ENCODE measurements at places on chromosomes 1 and 21.
A peak's percentile ranks its signal among the peaks of the same experiment; 100 is the strongest.

DNA sequence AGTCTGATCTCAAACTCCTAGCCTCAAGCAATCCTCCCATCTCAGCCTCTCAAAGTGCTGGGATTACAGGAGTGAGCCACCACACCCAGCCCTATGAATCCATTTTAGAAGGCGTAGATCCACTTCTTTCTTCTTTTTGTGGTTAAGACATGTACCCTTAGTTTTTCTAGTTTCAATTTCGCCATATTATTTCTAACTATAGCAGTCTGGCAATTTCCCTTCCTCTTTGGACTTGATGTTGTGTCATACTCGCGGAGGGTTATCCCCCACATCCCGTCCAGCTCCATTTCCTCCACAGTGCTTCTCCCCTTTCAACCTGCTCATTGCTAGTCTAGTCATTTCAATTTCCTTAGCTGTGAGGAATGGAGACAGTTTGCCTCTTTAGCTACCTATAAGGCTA lies 5.2 kb upstream of the LRRC8D start:
- no peak for DNase-seq

GRCh38 chr21:37153196-37153934 lies 80.3 kb downstream of the TTC3 start:
- peak; percentile 44 for DNase-seq

GRCh38 chr1:15515022-15515663 lies 8.9 kb downstream of the CASP9 start:
- DNase-seq = peak; percentile 41

GRCh38 chr1:44110916-44111315 lies 7.7 kb upstream of the KLF17 start:
- DNase-seq = no peak

DNA sequence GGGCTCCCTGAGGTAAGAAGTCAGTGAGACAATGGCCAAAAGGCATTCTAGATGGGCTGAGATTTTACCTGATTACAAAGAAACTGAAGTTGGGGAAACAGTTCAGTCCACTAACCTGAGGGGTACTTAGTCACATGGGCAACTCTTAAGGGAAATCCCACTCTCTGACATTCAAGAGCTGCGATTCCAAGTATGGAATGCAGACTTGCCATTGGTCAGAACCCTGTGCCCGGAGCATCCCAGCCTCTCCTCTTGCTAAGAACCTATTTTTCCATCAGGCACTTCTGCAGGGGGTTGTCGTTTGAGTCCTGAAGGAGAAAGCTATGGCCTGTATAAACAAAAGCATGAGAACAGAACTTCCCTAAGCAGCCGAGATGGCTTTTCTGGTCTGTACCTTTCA lies 434.9 kb upstream of the DAB1 start:
- no peak for DNase-seq

DNA sequence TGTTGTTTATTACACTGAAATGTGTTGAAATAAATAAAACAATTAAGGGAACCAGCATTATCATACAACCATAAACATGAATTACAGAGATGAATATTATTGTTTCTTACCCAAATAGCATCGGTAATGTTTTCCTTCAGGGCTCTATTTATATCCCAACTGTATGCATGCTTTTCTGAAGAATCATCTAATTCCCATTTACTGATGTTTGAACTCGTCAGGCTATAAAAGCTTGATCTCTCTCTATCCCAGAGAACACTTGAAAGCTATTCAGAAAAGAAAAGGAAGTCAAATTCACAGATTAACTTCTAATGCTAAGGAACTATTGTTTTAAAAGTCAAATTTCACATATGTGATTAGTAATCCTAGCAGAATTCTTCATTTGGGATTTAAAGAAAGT lies 12.4 kb downstream of the NUP133 start:
- DNase-seq = no peak

- no peak for DNase-seq
These were observed 175.0 kb upstream of the TNR start for GRCh38 chr1:175918364-175918801.

DNA sequence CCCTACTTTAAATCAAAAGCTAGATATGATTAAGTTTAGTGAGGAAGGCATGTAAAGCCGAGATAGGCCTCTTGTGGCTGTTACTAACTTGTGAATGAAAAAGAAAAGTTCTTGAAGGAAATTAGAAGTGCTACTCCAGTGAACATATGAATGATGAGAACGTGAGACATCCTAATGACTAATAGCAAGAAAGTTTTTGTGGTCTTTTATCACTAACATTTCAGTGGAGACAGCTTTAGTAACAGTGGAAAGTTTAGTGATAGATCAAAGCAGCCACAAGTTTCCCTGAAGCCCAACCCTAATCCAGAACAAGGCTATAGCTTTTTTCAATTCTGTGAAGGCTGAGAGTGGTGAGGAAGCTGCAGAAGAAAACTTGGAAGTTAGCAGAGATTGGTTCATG lies 73.6 kb upstream of the LRRC8B start:
- peak; percentile 82 for DNase-seq

DNA sequence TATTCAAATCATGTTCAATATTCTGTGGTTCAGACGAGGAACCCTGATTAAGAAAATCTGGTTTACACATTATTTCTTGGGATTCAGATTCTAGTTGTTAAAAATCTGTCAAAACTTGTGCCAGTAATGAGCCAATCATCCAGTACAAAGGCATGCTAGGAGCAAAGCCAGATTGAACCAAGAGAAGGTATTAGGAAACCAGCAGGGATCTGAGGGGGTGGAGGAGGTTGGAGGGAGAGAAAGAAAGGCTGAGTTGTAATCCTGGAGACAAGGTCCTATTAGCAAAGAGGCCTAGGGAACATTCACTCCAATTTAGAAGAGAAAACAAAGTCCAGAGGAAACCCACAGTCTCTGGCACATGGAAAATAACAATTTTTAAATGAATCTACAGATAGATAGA lies 352.9 kb downstream of the LTN1 start:
- peak; percentile 69 for DNase-seq

DNA sequence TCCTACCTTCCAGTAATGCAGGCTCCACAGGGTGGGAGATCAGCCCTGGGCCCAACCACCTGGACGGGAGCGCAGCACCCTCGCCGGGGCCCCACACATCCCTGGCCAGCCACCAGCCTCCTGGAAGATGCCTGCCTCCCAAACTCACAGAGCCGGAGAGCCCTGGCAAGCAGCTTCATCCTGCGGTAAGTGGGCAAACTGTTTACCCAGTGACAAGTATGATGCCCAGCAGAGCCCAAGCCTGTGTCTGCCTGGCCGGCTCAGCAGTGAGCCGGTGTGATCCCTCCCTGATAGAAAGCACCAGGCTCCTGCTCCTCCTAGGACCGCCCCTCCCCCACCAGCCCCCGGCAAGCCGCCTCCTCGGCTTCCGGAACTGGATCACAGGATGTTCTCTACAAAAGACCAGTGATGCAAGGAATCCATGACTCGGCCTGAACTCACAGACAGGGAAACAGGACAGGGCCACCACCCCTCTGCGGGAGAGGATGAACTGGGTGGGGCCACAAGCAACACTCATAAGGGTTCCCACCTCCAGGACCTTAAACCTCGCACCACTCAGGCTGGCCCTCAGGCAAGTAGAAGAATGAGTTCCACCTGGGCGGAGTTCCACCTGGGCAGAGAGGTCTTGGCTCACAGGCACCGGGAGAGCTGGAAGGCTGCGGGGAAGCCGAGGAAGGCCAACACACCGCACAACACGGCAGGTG lies 7.9 kb downstream of the ACOT7 start:
- DNase-seq = peak; percentile 98

- DNase-seq = no peak
These were observed 78.1 kb downstream of the PCBP3 start for GRCh38 chr21:45721671-45722070.

GRCh38 chr1:12555411-12556367 lies 62.3 kb downstream of the DHRS3 start:
- no peak for DNase-seq

- no peak for DNase-seq
These were observed 59.0 kb upstream of the LRRC53 start for GRCh38 chr1:74571493-74571800.

- DNase-seq = no peak
These were observed 46.2 kb downstream of the OSBPL9 start for GRCh38 chr1:51663105-51663504.

DNA sequence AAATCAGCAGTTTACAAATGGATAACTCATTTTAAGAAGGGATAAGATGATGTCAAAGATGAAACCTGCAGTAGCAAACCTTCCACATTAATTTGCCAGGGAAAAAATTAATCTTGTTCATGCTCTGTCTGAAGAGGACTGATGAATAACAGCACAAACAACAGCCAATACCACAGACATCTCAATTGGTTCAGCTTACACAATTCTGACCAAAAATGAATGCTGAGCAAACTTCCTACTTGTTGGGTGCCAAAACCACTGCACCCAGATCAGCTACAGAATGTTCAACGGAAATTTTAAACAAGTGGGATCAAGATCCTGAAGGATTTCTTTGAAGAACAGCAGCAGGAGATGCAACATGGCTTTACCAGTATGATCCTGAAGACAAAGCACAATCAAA lies 98.3 kb downstream of the COQ8A start:
- DNase-seq = peak; percentile 20

GRCh38 chr1:207240325-207241101 lies 81.0 kb upstream of the CD55 start:
- peak; percentile 100 for DNase-seq

- peak; percentile 22 for DNase-seq
These were observed 113.9 kb downstream of the GRIK1 start for GRCh38 chr21:29825936-29826335.

DNA sequence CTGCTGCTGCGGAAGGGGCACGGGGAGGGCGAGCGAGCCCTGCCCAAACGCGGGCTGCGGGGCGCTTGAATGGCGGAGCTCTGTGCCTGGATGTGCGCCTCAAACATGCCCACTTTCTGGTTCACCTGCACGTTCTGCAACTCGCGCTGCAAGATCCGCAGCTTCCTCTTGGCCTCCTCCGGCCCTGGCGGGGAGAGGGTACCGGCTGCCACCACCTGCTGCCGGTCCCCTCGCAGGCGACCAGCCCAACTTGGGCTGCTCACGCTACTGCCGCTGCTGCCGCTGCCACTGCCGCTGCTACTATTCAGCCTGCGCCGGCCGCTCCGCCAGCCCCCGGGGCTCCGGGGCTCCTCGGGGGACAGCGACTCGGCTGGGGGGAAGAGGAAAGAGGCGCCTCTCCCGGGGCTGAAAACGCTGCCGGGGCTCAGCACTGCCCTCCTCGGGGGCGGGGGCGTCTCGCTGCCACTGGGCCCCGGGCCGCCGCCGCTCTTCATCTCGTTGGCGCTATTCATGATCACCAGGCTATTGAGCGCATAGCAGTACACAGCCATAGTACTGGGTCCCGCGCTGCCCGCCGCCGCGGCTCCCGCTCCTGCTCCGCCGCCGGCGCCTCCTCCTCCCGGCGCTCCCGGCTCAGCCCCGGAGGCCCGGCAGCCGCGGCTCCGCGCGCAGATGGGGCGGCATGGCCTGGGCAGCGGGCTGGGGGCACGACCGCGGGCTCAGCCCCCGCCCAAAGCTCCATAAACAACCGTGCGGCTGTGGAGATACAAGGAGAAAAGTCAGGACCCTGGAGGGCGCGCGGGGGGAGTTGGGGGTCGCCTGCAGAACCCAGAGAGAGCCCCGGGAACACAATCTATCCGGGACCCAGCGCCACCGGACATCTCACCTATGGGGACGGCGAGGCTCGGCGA lies 1.9 kb downstream of the ITPKB start:
- peak; percentile 18 for DNase-seq

DNA sequence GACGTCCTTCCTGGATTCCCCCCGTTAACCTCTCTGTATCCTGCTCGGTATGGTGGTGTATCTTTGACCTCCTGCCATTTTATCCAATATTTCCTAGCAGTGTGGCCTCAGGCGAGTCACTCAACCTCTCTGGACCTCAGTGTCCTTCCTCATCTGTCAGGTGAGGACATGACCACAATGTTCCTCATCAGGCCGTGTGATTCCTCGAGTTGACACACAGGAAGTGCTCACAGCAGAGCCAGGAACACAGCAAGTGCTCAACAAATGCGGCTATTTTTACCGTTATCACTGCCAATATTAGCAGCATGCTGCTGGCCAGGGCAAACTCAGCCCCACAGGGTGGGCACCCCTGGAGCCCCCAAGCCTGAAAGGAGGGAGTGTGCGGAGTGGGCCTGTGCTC lies 450.2 kb downstream of the KIF26B start:
- peak; percentile 5 for DNase-seq
